ENCODE measurements at places on chromosomes 4 and X.

DNA sequence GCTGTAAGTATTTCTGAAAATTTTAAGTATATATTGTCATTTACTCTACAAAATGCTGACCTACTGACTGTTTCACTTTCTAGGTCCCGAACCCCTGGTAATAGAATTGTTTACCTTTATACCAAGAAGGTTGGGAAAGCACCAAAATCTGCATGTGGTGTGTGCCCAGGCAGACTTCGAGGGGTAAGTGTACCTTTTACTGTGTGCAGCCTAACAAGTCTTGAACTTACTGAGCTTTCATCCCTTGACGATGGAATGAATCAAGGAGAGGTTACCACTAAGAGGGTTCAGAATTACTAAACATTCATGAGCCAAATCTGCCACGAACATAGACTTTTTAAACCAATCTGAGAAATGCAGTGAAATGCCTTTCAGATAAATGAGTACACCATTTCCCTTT, 1.6 kb downstream of the RPL34 start:
- no peak for DNase-seq

GRCh38 chr4:27836523-27836922, 975.9 kb downstream of the STIM2 start:
- peak; percentile 1 for DNase-seq

DNA sequence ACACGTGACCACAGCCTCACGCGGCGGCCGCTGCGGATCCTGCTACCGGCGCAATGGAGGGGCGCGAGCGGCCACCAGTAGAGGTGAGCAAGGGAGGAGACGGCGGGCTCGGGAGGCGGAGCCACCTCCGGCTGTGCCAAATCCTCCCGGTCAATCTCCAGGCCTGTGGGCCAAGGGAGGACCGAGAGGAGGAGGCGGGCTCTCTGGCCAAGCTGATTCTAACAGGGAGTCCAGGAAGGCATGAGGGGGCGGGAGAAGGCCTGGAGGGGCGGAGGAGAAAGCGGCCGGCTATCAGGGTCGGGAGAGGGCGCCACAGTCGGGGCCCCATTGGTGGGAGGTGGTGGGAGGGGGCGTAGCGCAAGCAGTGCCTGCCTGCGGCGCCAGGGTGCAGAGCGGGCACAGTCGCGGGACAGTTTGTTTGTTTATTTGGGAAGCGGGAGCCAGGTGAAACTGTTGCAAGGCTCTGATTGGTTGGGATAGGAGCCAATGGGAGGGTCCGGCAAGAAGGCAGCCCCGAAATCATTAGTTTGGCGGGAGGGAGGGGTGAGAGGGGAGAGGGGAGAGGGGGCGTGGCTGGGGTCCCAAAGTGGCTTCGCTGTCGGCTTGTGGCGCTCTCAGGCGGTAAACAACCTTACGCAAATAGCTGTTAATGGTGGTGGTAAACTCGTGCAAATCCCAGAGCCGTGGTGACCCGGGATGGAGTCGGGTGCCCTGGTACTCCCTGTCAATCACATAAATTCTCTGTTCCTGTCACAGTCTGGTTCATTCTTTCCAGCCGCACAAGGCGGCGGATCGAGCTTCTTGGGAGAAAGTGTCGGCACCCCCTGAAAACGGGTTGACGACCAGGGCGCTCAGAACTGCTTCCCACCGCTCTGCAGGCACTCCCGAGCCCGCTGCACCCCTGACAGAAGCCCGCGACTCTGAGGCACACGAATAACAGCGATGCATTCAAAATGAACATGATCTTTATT, at the start of gene IRS4:
Gene IRS4, minus strand, starts transcription at position 55 of the 971 bp plus-strand sequence.
- no peak for DNase-seq

GRCh38 chrX:96425200-96425599, 259.4 kb upstream of the DIAPH2 start:
- no peak for DNase-seq

- DNase-seq = no peak
These were observed 61.5 kb downstream of the CCNI start for GRCh38 chr4:77014256-77014655.

DNA sequence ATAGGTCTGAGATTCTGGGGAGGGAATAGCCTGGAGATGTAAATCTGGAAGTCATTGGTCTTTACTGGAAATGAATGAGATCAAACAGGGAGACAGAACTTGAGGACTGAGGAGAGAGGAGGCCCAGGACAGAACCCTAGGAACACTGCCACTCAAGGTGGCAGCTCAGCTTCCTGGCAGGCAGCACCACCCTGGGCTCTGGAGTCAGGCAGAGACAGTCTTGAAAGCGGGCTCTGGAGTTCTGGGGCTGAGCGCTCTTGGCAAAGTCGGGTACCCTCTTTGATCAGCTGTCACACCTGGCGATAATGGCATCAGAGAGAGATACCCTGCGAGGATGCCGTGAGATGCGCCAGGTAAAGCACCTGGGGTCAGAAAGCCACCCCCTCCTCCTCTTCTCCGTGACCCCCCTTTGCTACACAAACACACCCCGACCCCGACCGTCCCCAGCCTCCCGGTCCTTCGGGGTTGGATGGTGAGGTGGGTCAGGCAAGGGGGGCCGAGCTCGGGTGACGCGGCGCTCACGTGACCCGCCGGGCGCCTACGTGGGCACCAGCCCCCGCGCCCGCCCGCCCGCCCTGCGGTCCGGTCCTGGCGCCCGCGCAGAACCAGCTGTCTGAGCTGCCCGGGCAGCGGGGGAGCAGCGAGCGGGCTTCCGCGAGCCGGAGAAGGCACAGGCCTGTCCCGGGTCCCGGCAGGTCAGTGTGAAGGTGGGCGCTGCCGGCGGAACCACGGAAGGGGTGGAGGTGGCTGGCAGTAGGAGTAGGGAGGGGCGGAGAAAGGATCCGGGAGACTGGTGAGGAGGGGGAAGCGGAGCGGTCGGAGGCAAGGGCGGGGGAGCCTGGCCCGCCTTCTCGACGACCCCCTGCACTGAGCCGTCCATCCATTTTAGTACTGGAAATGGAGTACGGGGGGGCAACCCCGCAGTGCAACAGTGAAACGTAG, at the start of gene TCEAL3:
Gene TCEAL3, plus strand, starts transcription at position 600 of the 942 bp plus-strand sequence. CDS start 1,102 bp downstream, outside the sequence.
- peak; percentile 45 for DNase-seq

GRCh38 chr4:141711211-141711610, 74.8 kb downstream of the IL15 start:
- peak; percentile 37 for DNase-seq

DNA sequence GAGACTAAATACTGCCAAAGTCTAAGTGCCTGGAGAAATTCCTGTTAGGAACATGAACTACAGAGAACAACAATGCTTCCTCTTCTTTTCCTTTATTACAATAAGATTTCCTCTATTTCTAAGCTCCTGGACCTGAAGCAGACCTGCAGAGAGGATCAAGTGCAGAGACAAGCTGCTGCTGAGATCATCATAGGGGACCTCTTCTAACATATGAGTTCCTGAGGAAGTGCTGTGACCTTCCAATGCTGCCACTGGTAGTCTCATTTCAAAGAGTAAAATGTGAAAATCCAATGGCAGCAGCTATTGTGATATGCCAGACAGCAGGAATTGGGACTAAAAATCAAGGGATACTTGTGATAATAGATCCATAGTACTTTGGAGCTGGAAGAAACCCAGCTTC, 28.0 kb downstream of the CCNG2 start:
- DNase-seq = no peak

- no peak for DNase-seq
These were observed 877.8 kb downstream of the FAM133A start for GRCh38 chrX:94551831-94552230.

GRCh38 chr4:7828011-7828720, 111.5 kb downstream of the AFAP1 start:
- peak; percentile 96 for DNase-seq

- DNase-seq = peak; percentile 32
These were observed 665 bp downstream of the PSMD10 start for GRCh38 chrX:108090491-108091263.

- DNase-seq = peak; percentile 27
These were observed 401.0 kb downstream of the FSTL5 start for GRCh38 chr4:161762796-161763195.

GRCh38 chrX:109537324-109537665, 651 bp downstream of the NXT2 start:
- no peak for DNase-seq

DNA sequence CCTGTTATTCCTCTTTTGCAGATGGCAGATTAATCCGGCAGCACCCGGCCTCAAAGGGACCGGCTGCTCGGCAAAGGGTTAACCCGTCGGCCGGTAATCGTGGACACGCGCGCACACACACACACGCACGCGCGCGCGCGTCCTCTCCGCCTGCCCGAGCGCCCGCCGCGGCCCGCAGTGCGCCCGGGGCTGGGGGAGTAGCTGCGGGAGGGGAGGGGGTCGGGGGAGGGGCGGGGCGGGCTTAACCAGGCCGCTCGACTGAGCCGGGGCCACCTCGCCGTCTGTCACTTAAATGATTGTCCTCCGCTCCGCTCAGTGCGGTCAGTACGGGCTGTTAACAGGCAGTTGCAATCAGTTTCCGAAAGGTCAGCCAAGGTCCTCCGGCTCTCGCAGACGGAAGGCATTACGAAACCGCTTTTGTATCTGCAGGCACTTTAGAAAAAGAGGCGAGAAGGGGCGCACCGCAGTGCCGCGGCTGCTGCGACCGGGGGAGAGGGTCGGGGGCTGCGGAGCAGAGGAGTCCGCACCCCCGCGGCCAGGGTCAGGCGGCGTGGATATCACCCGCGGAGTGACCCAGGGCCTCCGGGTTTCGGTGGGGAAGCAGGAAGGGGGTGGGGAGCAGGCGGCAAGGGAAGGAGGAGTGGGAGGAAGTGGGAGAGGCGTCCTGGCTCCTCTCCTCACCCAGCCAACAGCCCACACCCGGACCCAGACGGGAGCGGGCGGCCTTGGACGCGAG, 57.3 kb upstream of the BCOR start:
- DNase-seq = peak; percentile 69

DNA sequence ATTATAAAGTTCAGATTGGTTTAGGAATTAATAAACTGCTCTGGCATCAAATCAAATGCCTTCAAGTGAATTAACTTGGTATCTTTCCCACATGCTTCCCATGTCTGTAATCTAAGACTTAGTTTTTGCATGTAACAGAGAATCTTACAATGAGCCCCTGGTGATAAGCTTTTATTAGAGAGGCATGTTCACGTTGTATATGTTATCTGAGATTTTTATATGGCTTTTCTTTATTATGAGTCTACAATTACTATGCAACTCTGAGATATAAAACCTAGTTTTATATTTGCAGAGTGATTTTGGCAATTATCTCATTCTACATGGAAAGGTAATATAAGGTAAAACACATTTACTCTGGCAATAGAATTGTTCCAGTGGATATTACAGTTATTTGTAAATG, 1578.4 kb upstream of the IGFBP7 start:
- DNase-seq = no peak

GRCh38 chrX:43985511-43985910, 12.3 kb upstream of the NDP start:
- DNase-seq = no peak

DNA sequence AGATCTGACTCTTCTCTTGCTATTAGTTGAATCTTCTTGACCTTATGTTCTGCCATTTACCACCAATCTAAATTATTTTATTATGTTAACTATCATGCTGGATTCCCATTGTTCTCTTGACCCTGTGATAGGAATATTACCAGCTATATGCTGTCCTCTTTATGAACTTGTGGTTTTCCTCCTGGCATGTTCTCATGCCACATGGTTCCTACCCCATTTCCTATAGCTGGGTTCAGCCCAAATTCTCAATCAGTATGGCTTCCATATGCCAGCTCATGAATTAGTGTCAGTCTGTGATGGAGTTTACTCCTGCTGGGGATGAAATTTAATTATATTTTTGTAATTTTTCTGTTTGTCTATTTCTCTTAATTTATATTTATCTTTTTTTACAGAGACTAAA, 430.5 kb downstream of the SMARCA1 start:
- no peak for DNase-seq

DNA sequence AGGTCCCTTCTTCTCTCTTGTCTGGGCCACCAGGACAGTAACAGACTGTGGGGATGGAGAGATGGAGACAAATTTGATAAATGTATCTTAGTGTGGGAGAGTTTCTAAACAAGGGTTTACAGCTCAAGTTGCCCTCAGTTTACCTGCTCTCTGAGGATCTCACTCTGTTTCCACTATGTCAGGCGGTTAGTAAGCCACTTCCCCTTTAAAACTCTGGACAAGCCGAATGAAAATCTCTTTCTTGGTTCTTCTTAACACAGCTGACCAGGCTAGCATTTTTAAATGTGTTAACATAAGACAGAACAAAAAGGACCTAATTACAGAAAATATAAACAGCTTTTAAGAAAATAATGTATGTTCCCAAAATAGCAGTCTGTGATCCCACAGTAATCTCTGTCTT, 2.9 kb upstream of the SCARB2 start:
- no peak for DNase-seq

DNA sequence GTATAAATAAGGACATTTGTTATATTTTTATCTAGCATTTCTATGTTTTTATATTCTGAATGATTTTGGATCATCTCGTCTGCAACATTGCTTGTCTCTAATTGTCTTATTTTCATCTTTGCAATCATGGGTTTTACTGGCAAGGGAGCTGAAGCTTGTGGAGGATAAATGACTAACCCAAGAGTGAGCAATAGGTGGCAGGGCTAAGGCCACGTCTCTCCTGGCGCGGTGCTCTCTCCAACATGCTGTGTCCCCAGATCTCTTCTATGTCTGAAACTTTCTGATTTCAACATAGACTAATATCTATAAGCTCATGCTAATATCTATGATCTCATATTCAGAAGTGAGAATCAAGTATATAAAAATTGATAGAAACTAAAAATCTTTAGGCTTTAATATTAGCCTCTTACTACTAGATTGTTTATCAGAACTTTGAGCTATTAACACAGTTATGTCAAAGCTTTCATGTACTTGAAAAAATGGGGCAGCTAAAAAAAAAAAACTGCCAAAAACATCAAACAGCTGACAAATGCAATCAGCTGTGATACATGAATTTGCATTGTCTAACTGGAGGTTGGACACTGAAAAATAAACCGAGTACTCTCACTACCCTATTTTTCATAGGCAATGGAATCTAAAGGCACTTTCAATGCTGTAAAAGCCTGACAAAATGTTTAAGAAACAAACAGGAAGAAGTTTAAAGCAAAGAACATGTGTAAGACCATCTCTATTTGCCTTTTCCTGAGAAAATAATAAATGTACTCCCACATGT, 169.2 kb downstream of the TMA16 start:
- no peak for DNase-seq

DNA sequence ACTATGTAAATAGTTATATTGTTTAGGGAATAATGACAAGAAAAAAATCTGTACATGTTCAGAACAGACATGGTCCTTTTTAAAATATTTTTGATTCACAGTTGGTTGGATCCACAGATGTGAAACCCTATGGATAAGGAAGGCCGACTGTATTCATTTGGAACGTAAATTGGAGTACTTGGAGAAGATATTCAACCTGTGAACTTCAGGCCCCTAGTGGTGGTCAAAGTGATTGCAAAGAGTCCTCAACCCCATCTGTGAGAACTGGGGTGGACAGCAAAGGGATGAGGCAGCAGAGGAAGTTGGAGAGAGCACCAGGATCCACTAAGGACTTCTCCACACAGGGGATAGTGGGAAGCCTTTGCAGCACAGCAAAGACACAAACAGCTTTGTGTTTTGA, 6.2 kb upstream of the CXCL13 start:
- DNase-seq = peak; percentile 63

GRCh38 chr4:154660052-154660451, 47.6 kb upstream of the FGG start:
- no peak for DNase-seq

- DNase-seq = no peak
These were observed 18.4 kb upstream of the TBC1D1 start for GRCh38 chr4:37872310-37872988.

GRCh38 chr4:54659749-54660535, 2.2 kb downstream of the KIT start:
- DNase-seq = no peak

All from myocyte (in vitro differentiated cells).